ENCODE measurements at places on chromosomes 1 and 21. TPM values are rescaled to one million over a fixed set of nuclear protein-coding genes. Genes with fewer than 3 reads are reported as not detected.

DNA sequence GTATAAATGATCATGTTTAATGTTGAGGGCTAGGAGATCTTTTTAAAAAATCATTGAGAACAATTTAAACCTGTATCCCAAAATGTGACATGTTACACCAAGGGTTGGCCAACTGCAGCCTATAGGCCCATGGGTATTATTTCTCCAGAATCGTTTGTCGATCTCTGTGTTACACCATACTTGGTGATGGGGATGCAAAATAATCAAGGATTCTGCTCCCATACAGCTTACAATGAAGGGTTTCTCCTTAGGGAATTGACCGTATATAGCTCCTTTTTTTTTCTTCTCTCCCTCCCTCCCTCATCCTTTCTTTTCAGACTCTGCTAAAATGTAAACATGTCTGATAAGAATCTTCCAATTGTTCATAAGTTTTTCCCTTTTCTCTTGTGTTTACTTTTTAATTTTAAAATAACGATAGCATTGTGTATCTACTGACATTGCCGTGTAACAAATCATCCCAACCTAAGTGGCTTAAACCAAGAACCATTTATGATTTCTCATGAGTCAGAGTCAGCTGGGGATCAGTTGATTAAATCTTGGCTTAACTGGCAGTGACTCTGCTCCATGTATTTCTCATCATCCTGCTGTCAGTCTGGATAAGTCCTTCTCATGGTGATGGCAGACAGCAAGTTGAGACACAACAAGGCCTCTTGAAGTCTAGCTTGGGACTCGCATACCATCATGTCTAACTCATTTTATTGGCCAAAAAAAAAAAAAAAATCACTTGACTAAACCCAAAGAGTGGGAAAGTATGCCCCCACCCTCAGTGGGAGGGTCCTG lies 48.0 kb downstream of the MARK1 start:
- DNase-seq: no peak

NR0B2 gene
- total RNA-seq: not detected

- no peak for DNase-seq
Measured at GRCh38 chr1:67514786-67515185, 84.6 kb upstream of the SERBP1 start.

CELA3A gene
- not detected for total RNA-seq

SLC2A5 gene
- 0.34 TPM for total RNA-seq

PTGER3 gene
- total RNA-seq: not detected

DNA sequence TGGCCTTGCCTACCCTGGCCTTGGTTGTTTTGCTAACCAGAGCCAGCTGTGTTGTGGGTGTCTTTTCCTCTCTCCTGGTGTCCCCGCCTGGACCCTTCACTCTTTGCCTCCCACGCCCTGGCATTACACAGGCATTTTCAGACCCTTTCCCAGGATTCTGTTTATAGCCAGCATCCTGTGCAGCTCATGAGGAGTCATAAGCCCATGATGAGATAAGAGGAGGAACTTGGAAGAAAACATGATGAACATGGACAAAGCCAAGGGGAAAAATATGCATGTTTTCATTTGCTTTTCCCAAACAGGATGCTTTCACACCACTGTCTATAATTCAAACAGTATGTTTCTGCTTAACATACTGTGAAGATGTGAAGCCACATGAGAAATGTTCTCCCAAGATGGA lies 18.7 kb upstream of the WARS2 start:
- no peak for DNase-seq

CRP gene
- not detected for total RNA-seq
